ENCODE measurements at places on chromosomes 13 and 19.
A peak's percentile ranks its signal among the peaks of the same experiment; 100 is the strongest.

- H3K27ac ChIP-seq: no peak overlapping the region
- H3K36me3 ChIP-seq: no peaks in the 10 kb centered on the region
- no peak for DNase-seq
- H3K27me3 ChIP-seq: no peaks in the 10 kb centered on the region
Measured at GRCh38 chr19:23305555-23305954, 55.4 kb upstream of the ZNF724 start.

- no peak for DNase-seq
- H3K27ac ChIP-seq: no peak overlapping the region
- no peaks in the 10 kb centered on the region for H3K27me3 ChIP-seq
- no peaks in the 10 kb centered on the region for H3K36me3 ChIP-seq
- no peak overlapping the region for H3K4me3 ChIP-seq
Measured at GRCh38 chr13:26041444-26041843, 10.4 kb downstream of the SHISA2 start.

GRCh38 chr19:51668216-51668615 is 21.6 kb upstream of the SIGLEC14 start:
- no peaks in the 10 kb centered on the region for H3K27me3 ChIP-seq
- no peaks in the 10 kb centered on the region for H3K36me3 ChIP-seq
- H3K27ac ChIP-seq: no peak overlapping the region
- no peak overlapping the region for H3K4me3 ChIP-seq
- DNase-seq: peak; percentile 50
- no peaks in the 10 kb centered on the region for H3K4me1 ChIP-seq

- no peaks in the 10 kb centered on the region for H3K36me3 ChIP-seq
- no peak overlapping the region for H3K27ac ChIP-seq
- H3K4me1 ChIP-seq: peaks cover 70% of the 10 kb centered on the region
- no peak overlapping the region for H3K4me3 ChIP-seq
- H3K27me3 ChIP-seq: no peaks in the 10 kb centered on the region
Measured at GRCh38 chr13:40656358-40656757, 10.1 kb downstream of the FOXO1 start.

GRCh38 chr19:32038021-32038920 is 307.1 kb upstream of the ZNF507 start:
- peaks cover 14% of the 10 kb centered on the region for H3K27me3 ChIP-seq
- no peaks in the 10 kb centered on the region for H3K36me3 ChIP-seq
- DNase-seq: no peak
- H3K27ac ChIP-seq: no peak overlapping the region
- H3K4me1 ChIP-seq: no peaks in the 10 kb centered on the region
- H3K4me3 ChIP-seq: no peak overlapping the region

DNA sequence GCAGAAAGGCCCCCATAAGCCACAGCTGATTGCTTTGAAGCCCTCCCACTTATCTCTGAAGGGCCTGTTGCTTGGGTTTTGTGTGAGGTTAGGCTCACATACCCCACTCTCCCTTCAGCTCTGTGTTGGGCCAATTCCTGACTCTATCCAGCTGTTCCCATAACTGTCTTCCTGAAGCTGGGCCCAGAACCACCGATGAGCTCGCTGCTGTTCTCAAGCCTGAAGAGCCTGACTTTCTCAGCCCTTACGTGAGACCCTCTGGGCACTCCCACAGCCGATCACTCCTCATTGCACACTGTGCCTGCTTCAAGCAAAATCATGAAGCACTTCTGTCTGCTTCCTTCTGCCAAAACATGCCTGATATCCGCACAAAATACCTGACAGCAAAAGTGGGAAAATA is 124.1 kb downstream of the CRYL1 start:
- peaks cover 11% of the 10 kb centered on the region for H3K4me1 ChIP-seq
- no peaks in the 10 kb centered on the region for H3K27me3 ChIP-seq
- no peak for DNase-seq
- H3K27ac ChIP-seq: no peak overlapping the region
- no peak overlapping the region for H3K4me3 ChIP-seq

DNA sequence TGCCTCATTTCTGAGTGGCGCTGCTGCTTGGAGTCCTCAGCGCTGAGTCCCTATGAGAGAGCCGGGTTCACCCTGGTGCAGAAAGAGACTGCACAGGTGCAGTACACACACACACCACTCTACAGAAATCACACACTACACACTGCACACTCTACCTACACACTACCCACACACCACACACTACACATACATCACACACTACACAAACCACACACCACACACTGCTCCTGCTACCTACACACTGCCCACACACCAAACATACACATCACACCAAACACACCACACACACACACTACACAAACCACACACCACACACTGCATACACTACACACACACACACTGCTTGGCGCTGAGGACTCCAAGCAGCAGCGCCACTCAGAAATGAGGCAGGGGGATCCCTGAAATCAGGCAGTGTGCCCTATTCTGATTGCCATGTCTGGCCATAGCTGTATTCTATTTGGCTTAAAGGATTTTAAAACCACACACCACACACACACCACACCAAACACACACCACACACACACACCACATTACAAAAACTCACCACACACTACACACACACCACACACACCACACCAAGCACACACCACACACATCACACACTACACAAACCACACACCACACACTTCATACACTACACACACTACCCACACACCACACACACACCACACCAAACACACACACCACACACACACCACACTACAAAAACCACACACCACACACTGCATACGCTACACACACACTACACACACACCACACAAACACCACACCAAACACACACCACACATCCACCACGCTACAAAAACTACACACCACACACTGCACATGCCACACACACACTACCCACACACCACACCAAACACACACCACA is 4.9 kb downstream of the MAG start:
- no peak overlapping the region for H3K27ac ChIP-seq
- H3K36me3 ChIP-seq: no peaks in the 10 kb centered on the region
- H3K4me1 ChIP-seq: peaks cover 17% of the 10 kb centered on the region
- no peaks in the 10 kb centered on the region for H3K27me3 ChIP-seq

DNA sequence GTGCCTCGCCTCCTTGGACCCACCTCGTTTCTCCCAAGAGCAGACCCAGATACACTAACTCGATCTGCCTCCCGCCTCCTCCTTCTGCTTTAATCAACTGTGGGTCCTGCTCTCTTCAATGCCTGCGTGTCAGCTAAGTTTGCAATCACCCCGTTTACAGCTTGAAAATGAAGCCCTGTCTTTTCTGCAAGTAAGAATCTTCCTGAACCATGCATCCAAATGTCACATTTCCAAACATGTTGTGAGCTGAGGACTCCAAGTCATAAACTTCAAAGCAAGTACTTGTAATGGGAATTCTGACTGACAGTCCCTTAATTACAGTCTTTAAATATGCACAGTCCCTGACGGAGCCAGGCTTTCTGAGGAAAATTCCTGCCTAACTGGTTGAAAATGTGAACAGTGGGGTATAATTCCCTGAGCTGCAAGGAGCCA is 154.9 kb upstream of the UQCRFS1 start:
- no peaks in the 10 kb centered on the region for H3K4me1 ChIP-seq
- peaks cover 23% of the 10 kb centered on the region for H3K27me3 ChIP-seq
- no peak overlapping the region for H3K4me3 ChIP-seq
- H3K36me3 ChIP-seq: no peaks in the 10 kb centered on the region
- DNase-seq: no peak

- peaks cover 29% of the 10 kb centered on the region for H3K4me1 ChIP-seq
- H3K27ac ChIP-seq: no peak within 1 kb of the TSS
- H3K27me3 ChIP-seq: peaks cover 71% of the 10 kb centered on the region
- DNase-seq: no peak
- no peaks in the 10 kb centered on the region for H3K36me3 ChIP-seq
Measured at GRCh38 chr19:18225702-18226468, at the start of gene PDE4C. Gene PDE4C (minus strand): TSS chr19:18226438. CDS start chr19:18226415, 23 bp downstream.

DNA sequence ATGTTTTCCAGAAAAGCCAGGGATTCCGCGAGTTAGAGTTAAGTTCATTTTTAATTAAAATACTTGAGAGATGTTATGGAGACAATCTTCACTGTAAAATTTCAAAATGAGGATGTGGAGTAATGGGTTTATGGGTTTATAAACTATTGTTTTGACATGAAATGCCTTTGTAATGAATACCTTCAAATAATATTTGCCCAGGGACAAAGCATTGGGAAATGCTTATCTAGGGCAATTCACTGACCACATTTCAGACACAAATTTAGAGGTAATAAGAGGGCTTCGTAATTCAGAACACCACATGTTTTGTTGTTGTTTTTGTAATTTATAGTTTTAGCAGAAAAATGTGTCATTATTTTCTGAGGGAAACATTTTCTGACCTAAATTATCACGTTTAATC is 241.1 kb upstream of the ATXN8OS start:
- H3K36me3 ChIP-seq: no peaks in the 10 kb centered on the region
- H3K4me1 ChIP-seq: no peaks in the 10 kb centered on the region
- no peaks in the 10 kb centered on the region for H3K27me3 ChIP-seq
- no peak overlapping the region for H3K4me3 ChIP-seq
- H3K27ac ChIP-seq: no peak overlapping the region
- DNase-seq: no peak

DNA sequence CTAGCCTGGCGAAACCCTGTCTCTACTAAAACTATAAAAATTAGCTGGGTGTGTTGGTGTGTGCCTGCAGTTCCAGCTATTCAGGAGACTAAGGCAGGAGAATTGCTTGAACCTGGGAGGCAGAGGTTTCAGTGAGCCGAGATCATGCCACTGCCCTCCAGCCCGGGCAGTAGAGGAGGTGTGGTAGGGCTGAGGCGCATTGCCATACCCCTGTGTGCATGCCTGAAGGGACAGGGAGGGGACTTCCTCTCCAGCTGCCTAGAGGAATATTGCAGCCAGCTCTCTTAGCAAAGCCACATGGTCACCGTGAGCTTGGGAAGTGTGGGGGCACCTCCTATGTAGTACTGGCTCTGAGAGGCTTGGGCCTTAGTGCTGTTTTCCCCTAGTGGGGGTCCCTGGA is 29.2 kb upstream of the PEPD start:
- H3K4me1 ChIP-seq: no peaks in the 10 kb centered on the region
- H3K27ac ChIP-seq: no peak overlapping the region

- no peaks in the 10 kb centered on the region for H3K27me3 ChIP-seq
- no peak for DNase-seq
- H3K4me3 ChIP-seq: no peak overlapping the region
- H3K36me3 ChIP-seq: no peaks in the 10 kb centered on the region
Measured at GRCh38 chr13:76637641-76638141, 248.5 kb downstream of the KCTD12 start.

GRCh38 chr13:34578471-34578870 is 363.6 kb upstream of the NBEA start:
- DNase-seq: no peak
- H3K4me3 ChIP-seq: no peak overlapping the region
- H3K36me3 ChIP-seq: no peaks in the 10 kb centered on the region

GRCh38 chr13:44068737-44069136 is 189.0 kb downstream of the LACC1 start:
- H3K27me3 ChIP-seq: peaks cover 5% of the 10 kb centered on the region
- DNase-seq: no peak
- H3K4me1 ChIP-seq: no peaks in the 10 kb centered on the region
- H3K36me3 ChIP-seq: no peaks in the 10 kb centered on the region

DNA sequence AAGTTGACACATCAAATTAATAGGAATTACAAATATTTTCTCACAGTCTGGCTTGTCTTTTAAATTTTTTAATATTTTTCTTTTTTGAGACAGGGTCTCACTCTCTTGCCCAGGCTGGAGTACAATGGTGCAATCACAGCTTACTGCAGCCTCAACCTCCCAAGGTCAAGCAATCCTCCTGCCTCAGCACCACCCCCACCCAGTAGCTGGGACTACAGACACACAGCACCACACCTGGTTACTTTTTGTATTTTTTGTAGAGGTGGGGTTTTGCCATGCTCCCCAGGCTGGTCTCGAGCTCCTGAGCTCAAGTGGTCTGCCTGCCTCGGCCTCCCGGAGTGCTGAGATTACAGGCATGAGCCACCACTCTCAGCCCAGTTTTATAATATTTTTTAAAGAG is 72.0 kb downstream of the SPATA13 start:
- peaks cover 5% of the 10 kb centered on the region for H3K4me1 ChIP-seq
- H3K36me3 ChIP-seq: no peaks in the 10 kb centered on the region
- no peak overlapping the region for H3K4me3 ChIP-seq
- H3K27ac ChIP-seq: no peak overlapping the region
- DNase-seq: no peak

GRCh38 chr13:44061876-44062275 is 182.2 kb downstream of the LACC1 start:
- H3K27ac ChIP-seq: no peak overlapping the region
- no peak for DNase-seq
- no peaks in the 10 kb centered on the region for H3K36me3 ChIP-seq
- H3K4me1 ChIP-seq: no peaks in the 10 kb centered on the region
- H3K27me3 ChIP-seq: no peaks in the 10 kb centered on the region
- no peak overlapping the region for H3K4me3 ChIP-seq

DNA sequence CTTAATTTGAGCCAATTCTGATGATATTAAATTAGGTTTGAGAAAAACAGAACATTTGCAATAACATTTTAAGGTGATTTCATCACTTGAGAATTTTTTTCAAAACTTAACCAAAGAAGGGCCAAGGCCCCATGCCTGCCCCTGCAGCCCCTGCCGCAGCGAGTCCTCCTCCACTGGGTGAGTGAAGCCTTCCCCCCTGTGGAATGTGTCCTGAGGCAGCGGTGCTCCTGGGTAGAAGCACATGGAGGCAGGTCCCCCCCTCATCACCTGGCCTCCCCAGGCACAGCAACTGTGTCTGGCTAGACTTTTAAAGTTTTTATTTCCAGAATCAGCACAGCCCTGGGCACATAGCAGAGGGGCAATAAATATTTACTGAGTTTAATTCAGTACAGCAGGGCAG is 10.8 kb downstream of the SOX1 start:
- H3K27ac ChIP-seq: no peak overlapping the region
- H3K4me1 ChIP-seq: no peaks in the 10 kb centered on the region

- no peaks in the 10 kb centered on the region for H3K27me3 ChIP-seq
- no peak for DNase-seq
- no peak overlapping the region for H3K27ac ChIP-seq
- H3K4me1 ChIP-seq: no peaks in the 10 kb centered on the region
Measured at GRCh38 chr13:46761174-46761573, 35.8 kb downstream of the ESD start.

DNA sequence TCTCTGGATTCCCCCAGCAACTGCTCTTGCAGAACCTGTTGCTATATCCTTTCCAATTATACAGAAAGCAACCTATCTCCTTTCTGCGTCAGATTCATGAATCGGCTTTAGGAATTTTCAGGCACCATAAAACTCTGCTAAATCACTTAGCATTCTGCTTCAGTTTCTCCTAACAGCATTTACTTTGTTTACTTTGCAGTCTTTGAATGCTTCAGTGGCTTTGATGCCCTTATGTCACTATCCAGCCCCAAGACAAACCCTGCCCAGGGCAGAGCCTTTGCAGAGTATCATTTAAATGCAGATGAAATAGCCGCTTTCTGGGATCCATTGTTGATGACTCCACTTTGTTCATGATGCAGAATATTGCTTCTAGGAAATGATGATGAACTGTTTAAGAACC is 43.1 kb downstream of the SLITRK1 start:
- H3K27me3 ChIP-seq: no peaks in the 10 kb centered on the region
- no peak for DNase-seq
- no peaks in the 10 kb centered on the region for H3K36me3 ChIP-seq
- no peaks in the 10 kb centered on the region for H3K4me1 ChIP-seq

GRCh38 chr19:1397838-1398237 is 3.5 kb downstream of the GAMT start:
- H3K27ac ChIP-seq: no peak overlapping the region
- DNase-seq: no peak
- peaks cover 38% of the 10 kb centered on the region for H3K4me1 ChIP-seq
- no peaks in the 10 kb centered on the region for H3K27me3 ChIP-seq
- H3K4me3 ChIP-seq: no peak overlapping the region

- H3K27me3 ChIP-seq: no peaks in the 10 kb centered on the region
- H3K36me3 ChIP-seq: no peaks in the 10 kb centered on the region
- no peak overlapping the region for H3K4me3 ChIP-seq
- H3K4me1 ChIP-seq: no peaks in the 10 kb centered on the region
Measured at GRCh38 chr13:79566118-79566517, 85.2 kb downstream of the NDFIP2 start.

Data from CD4-positive, alpha-beta T cell (primary cell).